Renal cortex interstitium (tissue), 15 donors: ENCODE measurements at places on chromosomes 6 and 20.
A peak's percentile ranks its signal among the peaks of the same experiment; 100 is the strongest.

DNA sequence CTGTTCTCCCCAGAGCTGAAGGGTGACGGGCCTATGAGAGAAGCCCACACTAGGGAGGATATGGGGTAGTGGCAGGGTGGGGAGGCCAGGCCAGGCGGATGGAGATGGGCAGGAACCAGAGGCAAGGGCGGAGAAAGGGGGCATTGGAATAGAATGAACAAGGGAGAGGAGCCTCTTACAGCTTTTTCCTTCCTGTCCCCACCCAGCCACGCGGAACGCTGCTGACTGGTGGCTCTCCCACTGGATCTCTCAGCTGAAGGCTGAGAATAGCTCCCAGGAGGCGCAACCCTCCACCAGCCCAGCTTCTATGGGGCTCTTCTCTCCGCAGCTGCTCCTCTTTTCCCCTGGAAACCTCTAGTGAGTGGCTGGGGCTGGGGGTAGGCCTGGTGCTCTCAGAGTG, 10.8 kb downstream of the DLK2 start:
- no peak for DNase-seq

DNA sequence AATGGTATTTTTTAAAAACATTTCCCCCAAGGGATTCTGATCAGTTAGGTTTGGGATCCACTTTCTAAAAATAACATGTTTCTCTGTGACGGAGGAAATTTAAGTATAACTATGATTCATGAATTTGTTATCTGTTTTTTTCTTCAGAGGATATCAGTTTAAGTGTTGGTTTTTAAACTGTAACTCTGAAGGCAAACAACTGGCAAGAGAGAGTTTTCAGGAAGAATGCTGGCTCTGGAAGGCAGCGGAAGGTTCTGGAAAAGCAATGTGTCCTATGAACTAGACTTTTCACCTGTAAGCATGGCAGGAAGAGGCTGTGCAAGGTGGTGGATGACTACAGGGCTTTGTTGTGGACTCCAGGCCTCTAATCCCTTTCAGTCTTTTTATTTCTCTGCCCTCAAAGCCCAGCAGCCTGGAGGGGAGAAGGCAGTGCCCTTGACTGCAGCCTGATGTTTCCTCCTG, 153.1 kb downstream of the GMPR start:
- no peak for DNase-seq

GRCh38 chr6:74177506-74177905, 481.5 kb downstream of the CD109 start:
- no peak for DNase-seq

- no peak for DNase-seq
Measured at GRCh38 chr6:14799928-14800327, 445.9 kb upstream of the JARID2 start.

DNA sequence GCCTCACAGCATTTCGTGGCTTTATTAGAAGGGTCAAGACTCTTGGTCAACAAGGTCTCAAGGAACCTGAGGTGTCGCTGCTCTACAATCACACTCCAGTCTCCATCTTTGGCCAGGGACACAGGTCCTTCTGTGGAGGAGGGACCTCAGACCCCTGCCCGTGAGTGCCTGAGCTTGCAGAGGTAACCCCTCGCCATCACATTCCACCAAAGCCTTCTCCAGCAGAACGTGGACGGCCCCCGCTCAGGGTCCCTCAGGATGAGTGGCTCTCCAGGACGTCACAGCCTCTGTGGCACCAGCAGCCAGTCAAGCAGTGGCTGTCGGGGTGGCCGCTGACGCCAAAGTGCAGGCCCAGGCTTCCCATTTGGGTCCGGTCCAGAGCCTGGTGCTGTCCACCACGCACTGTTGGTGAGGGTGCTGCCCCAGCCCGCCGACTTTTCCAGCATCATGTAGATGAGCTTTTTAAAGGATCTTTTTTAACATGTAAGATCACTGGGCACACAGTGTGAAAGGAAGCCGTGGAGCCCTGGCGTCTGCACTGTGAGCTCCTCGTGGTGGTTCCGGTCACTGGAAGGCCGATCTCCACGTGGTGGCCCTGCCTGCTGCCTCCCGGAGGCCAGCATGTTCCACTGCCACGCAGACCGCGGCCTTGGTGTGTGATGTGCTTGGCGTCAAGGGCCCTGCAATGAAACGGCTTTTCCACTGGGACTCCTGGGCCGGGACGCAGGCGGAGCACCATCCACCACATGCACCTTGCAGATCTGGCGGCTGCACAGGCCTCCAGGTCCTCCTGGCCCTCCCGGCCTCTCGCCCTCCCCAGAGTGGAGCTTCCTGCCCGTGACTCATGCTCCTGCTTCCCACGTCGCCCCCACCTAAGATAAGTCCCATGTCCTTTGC, 8.3 kb upstream of the KIF25 start:
- DNase-seq: no peak

DNA sequence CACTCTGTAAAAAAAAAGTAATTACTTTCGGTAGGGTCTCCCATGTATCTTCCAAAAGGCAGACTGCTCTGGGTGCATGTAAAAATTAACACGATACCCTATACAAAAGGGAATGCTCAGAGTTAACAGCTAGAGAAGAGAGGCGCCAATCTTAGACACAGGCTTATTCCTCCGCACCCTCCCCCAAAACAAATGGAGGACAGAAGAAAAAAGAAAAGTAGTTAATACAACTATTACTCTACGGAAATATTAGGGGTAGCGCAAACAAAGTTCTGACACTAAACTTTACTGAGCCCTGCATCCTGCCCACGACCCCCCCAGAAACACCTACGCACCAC, 331 bp upstream of the UFL1 start:
- peak; percentile 59 for DNase-seq

DNA sequence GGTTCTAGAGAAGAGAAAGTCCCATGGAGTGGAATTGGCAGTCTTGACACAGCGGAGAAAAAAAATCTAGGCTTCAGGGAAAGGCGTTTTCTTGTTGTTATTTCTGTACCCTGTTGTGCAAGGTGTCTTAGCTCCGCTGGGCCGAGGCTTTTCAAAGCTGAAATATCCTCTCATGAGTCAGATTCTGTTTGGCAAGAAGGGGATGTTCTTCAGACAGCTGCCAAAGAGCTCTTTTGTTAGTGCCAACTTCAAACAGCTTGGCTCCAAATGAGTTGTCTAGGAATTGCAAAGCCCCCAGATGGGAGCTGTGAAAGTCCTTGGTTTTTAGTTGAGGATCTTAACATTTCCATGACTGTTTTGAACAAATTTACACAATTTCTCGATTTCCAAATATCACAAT, 45.6 kb downstream of the LRRN4 start:
- no peak for DNase-seq

DNA sequence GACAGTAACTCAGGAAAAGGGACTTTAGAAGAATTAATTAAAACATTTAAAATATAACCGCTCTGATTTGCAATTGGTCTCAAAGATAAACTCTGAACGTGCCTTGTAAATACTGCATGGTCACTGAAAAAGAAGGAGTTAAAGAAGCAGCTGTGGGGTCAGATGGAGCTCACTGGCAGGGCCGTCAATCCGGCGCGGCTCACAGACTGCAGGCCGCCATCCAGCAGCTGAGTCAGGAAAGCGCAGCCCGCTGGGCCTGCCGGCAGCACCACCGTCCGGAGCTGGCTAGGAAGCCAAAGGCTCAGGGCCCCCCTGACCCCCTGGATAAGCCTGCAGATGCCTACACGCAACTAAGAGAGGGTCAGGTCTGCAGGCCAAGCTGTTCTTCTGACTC, 54.2 kb upstream of the FRMD1 start:
- no peak for DNase-seq

DNA sequence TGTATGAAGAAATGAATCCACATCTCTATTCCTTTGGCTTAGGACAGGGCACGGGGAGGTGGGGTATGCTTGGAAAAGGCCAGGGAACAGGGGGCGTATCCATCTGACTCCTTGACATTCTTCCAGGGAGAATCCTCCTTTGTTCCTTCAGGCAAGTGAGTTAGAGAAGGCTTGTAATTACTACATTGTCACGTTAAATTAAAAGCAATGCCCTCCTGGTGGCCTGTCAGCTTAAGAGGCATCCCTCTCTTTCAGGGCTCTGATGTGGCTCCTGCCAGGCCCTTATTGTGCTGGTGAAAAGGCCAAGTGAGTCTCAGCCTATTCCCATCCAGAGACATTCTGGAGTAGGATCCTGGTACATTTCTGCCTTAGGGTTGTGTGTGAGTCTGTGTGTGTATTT, 128.3 kb downstream of the FOXA2 start:
- DNase-seq: no peak

- DNase-seq: no peak
Measured at GRCh38 chr6:33430991-33431879, 11.4 kb downstream of the SYNGAP1 start.

DNA sequence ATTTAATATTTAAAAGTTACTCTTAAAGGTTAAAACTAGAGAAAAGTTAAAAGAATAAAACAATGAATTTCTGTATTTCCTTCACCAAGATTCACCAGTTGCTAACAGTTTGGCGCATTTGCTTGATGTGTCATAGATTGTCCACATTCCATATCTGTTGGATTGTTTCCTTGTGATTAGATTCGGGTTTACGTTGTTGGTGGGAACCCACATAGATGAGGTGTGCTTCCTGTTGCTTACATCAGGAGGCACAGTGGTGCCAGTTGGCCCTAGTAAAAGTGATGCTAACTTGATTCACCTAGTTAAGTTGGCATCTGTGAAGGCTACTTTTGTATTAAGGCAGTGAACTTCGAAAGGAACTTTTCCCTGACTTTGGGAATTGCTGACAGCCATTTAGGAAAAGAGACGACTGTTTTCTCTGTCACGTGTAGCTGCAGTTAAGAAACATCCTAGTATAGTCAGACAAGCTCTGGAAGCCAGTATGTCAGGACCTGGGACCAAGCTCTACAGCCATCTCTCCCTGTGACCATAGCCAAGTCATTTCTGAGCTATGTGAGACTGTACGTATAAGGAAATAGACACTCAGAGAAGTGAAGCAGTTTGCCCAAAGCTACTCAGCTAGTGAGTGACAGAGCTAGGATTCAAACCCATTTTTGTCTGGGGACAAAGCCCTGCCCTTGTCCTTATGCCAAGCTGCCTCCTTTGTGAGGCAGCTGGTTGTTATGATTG, 49.0 kb downstream of the PPARD start:
- no peak for DNase-seq

- DNase-seq: no peak
Measured at GRCh38 chr20:34268851-34269636, 27.8 kb downstream of the ASIP start.

DNA sequence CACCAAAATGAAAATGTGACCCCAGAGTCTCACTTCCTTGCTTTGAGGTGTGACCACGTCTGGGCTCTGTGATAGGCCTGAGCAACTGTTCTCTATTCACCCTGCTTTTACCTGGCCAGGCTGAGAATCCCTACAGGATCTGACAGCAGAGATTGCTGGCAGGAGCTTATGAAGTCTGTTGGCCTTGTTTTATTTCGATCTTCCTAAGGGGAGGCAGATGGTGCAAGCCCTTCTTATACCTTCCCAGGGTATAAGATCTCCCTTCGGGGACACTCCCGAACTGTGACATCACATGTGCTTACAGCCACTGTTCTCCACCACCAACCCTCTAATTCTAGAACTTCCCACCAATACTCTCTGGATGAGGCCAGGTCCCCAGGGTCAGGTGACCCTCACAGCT, 26.8 kb downstream of the MYT1 start:
- DNase-seq: no peak

DNA sequence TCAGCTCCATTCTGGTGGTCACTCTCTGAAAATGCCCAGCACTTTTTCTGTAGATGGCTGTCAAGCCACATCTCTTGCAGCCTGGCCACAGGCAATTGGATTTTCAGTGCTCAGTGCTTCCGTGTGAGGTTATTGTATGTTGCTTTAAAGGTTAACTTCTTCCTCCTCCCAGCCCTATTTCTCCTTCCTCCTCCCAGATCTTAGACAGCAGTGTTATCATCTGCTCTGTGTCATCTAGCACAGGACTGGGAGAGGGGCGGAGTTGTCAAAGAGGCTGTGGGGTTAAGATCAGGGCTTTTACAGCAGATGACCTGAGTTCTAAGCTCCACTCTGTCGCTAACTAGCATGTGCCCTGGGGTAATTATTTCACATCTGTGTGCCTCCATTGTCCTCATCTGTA, 129.0 kb downstream of the PHACTR3 start:
- no peak for DNase-seq

- no peak for DNase-seq
Measured at GRCh38 chr6:47335466-47335865, 25.8 kb upstream of the TNFRSF21 start.

DNA sequence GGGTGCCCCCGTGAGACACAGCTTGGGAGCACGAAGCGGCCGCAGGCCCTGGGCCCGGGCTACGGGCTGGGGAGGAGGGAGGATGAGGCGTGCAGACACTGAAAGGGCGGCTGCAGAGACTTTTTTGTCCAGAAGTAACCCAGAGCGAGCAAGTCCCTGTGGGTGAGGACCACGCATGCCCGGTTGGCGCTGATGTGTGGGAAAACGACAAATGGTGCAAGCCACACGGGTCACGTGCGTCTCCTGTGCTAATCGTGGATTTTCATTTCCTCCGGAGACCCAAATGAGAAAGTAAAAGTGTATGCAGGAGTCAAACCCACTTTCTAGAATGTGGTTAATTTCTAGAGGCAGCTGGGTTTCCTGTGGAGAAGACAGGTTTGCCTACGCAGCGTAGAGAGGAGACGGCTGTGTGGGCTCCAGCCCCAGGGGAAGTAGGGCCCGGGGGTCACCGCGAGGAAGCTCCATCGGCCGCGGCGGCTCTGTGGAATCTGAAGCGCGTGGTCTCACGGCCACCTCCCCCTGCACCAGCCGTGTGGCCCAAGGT, 19.0 kb downstream of the DLL1 start:
- no peak for DNase-seq

DNA sequence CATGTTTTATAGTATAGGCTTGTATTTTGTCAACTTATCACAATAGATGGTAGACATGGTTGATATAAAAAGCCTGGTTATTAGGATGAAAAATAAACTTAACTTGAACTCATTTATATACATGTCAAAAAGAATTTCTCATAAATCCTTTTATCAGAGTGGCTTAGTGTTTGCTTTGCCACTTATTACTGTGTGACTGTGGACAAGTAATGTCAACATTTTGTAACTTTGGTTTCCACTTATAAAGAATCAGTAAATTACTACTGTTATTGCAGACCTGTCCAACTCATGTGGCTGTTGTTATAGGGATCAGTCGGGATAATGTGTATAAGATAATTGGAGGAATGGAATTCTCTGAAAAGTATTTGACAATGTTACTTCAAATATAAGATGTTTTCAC, 894.8 kb upstream of the FLRT3 start:
- DNase-seq: no peak

GRCh38 chr20:13130707-13131103, 90.4 kb upstream of the ISM1 start:
- no peak for DNase-seq

GRCh38 chr6:147390909-147391536, 117.5 kb upstream of the SAMD5 start:
- DNase-seq: peak; percentile 24

GRCh38 chr6:64683682-64684081, 1023.3 kb downstream of the EYS start:
- DNase-seq: no peak

GRCh38 chr20:58630063-58630462, 21.0 kb upstream of the STX16 start:
- no peak for DNase-seq

- DNase-seq: no peak
Measured at GRCh38 chr6:29142309-29142708, 28.4 kb upstream of the OR2J2 start.

- no peak for DNase-seq
Measured at GRCh38 chr6:50959081-50959641, 140.5 kb downstream of the TFAP2B start.

GRCh38 chr20:51959066-51959542, 156.8 kb upstream of the SALL4 start:
- DNase-seq: no peak

- no peak for DNase-seq
Measured at GRCh38 chr6:33609528-33609927, 11.6 kb upstream of the ITPR3 start.
